Stimulated activated CD4-positive, alpha-beta T cell treated with anti-CD3 and anti-CD28 coated beads, Interleukin-1b, Interleukin-23, amount 100 ng/mL, for 1 hour (primary cell): ENCODE measurements at places on chromosomes 11 and 22.
A peak's percentile ranks its signal among the peaks of the same experiment; 100 is the strongest.

GRCh38 chr11:106482917-106483785 lies 405.7 kb downstream of the AASDHPPT start:
- no peak for DNase-seq

- no peak for DNase-seq
Observed at GRCh38 chr11:37963440-37963839, 1365.4 kb upstream of the RAG2 start.

GRCh38 chr11:125410091-125410490 lies 86.0 kb downstream of the FEZ1 start:
- no peak for DNase-seq

- no peak for DNase-seq
Observed at GRCh38 chr11:33588056-33588455, 112.6 kb downstream of the C11orf91 start.

DNA sequence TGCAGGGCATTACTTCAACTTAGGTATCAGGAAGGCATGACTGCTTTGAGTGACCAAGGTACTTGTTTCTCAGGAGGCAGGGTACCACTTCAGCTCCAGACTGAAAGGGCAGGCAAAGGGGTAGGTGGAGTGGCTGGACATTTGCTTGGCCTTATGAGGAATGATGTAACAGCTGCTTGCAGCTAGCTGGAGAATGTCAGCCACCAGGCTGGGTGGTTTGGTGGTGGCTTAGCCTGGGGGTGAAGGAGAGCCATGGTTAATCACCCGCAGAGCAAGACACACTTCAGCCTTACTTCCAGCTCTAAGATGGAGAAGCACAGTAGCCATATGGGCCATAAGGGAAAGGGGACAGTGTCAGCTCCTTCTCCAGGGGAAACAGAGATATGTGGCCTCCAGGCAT lies 146.1 kb downstream of the APIP start:
- no peak for DNase-seq

GRCh38 chr11:44288133-44288526 lies 21.8 kb downstream of the ALX4 start:
- DNase-seq, result no peak

- DNase-seq, result no peak
Observed at GRCh38 chr22:38176170-38176741, 5.4 kb downstream of the PLA2G6 start.

- DNase-seq, result no peak
Observed at GRCh38 chr11:58647141-58647699, 24.8 kb downstream of the CNTF start.

GRCh38 chr22:44212936-44213335 lies 32.2 kb downstream of the PARVG start:
- no peak for DNase-seq

DNA sequence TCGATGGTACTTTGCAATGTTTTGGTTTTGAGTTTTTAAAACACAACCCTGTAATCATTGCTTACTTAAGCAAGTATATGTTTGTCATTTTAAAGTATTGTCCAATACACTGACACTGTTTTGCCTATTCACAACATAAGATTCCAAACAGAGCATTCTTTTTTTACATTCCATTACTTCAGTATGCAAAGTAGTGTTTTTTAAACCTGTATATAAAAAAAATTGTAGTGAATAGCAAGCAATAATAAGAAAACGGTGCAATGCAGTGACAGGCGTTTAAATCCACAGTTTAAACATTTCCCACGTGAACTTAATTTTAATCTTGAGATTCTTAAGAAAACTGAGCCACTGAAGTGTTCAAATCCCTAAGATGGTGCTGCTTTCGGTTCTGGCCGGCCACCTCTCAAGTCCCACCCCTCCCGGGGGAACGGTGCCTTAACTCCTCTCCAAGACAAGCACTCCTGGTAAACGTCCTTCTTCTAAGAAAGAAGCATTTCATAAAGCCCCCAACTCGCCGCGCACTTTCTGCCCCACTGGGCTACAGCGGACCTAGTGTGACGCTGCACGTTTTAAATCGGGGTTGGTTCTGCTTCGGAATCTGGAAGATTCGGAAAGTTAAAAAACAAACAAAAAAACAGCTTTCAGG lies 2.9 kb downstream of the PGR start:
- DNase-seq, result no peak

- DNase-seq, result no peak
Observed at GRCh38 chr11:19244084-19244483, 3.3 kb upstream of the E2F8 start.

GRCh38 chr11:103935219-103935618 lies 101.2 kb upstream of the DDI1 start:
- no peak for DNase-seq

DNA sequence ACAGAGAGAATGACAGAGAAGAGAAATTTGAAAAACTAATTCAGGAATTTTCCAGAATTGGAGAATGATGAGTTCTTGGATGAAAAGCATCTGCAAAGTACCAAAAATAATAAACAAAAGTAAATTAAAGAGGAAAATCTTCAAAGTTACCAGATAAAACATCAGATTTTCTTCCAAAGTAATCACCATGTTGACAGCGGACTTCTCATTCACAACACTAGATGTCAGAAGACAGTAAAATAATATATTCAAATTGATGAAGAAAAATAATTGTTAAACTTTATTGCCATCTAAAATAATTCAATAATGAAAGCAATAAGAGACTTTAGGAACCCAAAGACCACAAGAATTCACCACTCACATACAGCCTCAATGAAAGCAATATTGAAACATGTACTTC lies 355.2 kb downstream of the DYNC2H1 start:
- no peak for DNase-seq

DNA sequence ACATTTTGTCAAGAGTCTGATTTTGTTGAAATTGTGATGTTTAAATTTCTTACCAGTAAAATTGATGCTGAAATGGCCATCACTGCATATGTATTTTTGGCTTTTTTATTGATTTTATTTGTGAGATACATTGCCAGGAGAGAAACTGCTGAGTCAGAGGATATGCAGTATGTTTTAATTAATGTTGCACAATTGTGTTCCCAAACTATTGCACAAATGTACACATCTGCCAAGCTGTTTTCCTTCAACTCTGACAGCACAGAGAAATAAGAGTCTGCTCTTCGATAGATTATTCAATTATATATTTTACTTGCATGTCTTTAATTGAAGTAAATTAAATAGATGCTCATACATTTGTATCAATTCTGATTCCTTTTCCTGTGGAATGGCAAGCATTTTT lies 640.2 kb upstream of the LUZP2 start:
- no peak for DNase-seq

GRCh38 chr11:128288368-128288767 lies 299.0 kb downstream of the ETS1 start:
- no peak for DNase-seq

DNA sequence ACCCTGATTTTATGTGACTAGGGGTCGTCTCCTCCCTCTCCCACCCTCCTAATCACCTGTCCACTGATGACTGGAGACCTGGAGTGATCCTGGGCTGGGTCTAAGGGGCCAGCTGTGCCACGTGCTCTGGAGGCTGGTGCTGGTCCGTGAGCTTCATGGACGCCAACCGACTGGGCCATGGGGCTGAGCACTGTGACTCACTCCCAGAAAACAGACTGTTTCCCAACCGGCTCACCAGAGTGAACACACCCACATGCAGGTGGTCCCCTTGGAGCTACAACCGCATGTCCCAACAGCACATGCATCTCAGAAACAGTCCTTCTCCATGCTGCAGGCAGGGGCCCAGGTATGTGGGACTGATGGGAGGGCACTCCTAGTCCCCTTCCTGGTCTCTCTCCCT lies 14.0 kb upstream of the LMO1 start:
- DNase-seq, result no peak

GRCh38 chr22:46280999-46281623 lies 13.3 kb downstream of the TTC38 start:
- no peak for DNase-seq

DNA sequence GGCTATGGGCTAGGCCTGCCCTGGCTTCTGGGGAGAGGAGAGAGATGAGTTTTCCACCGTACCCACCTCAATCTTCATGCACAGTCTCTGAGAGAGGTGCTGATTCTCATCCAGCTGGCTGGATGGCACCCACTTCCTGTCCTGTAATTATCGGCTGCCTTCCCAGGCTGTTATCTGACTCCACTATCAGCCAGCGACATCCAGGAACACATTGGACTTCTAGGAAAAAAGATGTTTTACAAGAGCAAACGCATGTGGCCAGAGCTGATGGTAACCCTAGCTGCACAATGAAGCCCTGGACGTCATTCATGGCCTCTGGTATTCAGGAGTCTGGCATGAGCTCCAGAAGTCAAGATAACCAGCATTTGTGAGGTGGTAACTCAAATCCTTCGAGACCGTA lies 137.4 kb downstream of the EHF start:
- DNase-seq, result no peak

- no peak for DNase-seq
Observed at GRCh38 chr11:77435972-77436371, 37.9 kb downstream of the PAK1 start.

DNA sequence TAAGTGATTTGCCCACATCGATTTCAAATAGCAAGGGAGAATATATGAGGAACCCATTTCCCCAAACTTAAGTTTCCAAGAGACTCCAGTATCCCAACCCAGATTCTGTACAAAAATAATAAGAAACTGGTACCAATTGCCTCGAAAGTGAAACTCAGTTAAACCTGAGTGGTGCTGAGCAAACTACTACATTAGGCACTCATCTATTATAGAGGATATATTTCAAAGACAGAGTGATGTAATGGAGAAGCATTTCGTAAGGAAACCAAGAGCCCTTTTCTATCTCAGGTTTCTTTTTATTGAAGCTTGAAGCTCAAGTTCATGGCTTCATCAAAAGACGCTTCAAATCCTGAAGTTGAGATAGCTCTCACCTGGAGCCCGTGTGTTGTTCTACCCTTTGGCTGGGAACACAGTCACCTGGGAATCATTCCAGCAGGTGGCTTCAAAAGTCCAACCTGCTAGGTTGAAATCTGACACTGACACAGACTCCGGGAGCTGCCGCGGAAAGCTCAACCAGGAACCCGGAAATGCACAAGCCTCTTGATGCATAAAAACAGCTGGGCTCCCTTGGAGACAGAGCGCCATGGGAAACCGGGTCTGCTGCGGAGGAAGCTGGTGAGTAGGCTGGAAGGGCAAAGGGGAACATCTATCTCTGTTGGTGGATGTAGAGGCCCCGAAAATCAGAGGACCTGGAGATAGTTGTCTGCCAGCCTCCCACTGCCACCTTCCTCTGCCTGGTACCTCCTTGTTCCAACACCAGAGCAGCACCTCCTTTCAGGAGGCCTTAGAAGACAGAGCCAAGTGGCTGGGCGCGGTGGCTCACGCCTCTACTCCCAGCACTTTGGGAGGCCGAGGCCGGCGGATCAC lies at the start of gene C11orf52:
Gene C11orf52, plus strand, starts transcription at position 524 of the 867 bp plus-strand sequence. Its CDS starts 60 bp downstream, at position 584.
- DNase-seq, result no peak

DNA sequence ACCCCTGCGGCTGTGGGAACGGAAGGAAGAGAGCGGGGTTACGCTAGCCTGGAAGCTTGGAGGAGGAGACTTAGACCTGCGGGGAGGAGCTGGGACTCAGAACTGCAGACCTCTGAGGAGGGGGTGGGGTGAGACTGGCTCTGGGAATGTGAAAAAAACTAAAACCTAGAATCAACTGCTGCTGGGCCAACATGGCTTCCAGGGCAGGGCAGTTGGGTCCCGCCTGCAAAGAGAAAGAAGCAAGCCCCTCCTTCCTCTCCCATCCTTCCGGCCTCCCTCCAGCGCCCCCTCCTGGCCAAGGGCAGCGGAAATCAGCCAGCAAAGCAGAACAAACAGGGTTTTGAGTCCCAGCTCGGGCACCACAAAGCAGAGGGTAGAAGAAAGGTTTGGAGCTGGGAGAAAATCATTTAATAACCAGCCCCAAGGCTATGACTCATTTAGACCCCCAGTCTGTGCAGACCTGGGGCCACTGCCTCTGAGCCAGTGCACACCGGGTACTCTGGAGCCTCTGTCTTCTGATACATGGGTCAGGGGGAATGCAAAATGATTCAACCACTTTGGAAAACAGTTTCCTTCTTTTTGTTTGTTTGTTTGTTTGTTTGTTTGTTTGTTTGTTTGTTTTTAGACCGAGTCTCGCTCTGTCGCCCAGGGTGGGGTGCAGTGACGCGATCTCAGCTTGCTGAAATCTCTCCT lies 7.3 kb upstream of the NCF4 start:
- DNase-seq, result peak; percentile 75

DNA sequence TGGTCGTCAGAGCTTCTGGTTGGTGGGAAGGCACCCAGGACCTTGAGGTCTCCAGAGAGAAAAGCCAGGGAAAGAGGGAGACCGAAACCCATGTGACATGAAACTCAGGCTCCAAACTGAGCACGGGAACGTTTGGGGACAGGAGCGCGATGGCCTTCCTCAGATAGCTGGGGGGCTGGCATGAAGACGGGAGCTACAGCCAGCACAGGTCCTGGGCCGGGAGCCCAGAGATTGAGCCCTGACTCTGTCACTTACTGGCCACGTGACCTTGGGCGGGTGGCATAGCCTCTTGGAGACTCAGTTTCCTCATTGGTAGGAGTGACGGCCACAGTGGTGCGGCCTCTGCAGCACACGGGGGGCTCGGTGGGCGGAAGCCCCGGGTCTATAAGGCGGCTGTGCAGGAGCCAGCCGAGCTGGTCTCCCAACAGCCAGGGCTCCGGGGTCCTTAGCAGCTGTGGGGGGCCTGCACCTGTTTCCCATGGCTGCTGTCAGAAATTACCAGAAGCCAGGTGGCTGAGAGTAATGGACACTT lies 36.4 kb upstream of the PPP6R3 start:
- no peak for DNase-seq

DNA sequence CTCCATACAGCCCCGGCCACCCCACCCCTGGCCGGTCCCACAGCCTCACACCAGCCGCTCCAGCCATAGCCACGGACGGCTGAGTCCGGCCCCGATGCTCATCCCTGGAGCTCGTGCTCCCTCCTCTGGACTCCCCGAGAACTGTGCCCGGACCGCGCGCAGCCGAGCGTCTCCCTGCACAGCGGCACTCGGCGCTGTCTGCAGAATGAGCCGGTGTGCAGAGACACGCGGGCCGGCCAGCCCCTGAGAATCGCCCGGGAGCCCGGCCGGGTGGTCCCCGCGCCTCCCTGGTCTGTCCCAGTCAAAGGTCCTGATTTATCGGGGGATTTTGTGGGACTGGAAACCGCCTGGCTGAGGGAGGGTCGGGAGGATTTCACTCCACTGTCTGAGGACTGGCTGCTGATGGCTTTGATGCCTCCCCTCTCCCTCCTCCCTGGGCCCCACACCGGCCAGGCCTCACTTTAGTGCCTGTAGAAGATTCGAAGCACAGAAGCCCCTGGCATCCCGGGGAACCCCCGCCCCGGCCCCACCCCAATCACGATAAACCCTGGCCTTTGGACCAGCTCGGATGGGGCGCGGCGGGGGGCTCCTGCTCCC lies 102.7 kb downstream of the BRD1 start:
- DNase-seq, result peak; percentile 52

GRCh38 chr22:50730941-50731661 lies 6.9 kb upstream of the ACR start:
- no peak for DNase-seq

GRCh38 chr11:57599381-57599780 lies 1.9 kb downstream of the SERPING1 start:
- no peak for DNase-seq

GRCh38 chr11:26620282-26621045 lies 48.4 kb upstream of the MUC15 start:
- no peak for DNase-seq
